ENCODE measurements at places on chromosomes 4 and X.

- DNase-seq, result no peak
Observed at GRCh38 chr4:102116121-102116520, 229.2 kb downstream of the SLC39A8 start.

- DNase-seq, result no peak
Observed at GRCh38 chr4:20176881-20177280, 74.8 kb upstream of the SLIT2 start.

- DNase-seq, result no peak
Observed at GRCh38 chr4:168506014-168506413, 9.2 kb downstream of the PALLD start.

DNA sequence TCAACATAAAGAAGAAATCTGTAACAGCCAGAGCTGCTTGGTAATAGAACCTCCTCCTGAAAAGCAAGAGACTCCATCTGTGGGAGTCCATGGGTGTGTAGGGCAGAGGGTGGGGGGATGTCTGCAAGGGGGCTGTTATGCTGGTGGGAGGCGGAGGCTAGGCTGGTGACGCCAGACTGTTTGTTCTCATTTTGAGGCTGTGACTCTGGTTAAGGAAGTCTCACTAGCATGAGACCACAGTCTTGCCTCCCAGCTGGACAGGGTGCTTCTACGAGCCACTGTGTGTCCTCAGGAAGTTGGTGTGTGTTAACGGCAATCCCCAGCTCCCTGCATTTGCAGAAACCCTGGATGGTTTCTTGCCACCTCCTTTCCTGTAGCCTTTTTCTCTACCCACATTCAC lies 79.8 kb downstream of the NSUN7 start:
- DNase-seq, result no peak

- DNase-seq, result no peak
Observed at GRCh38 chr4:140703463-140703862, 52.7 kb downstream of the TBC1D9 start.

DNA sequence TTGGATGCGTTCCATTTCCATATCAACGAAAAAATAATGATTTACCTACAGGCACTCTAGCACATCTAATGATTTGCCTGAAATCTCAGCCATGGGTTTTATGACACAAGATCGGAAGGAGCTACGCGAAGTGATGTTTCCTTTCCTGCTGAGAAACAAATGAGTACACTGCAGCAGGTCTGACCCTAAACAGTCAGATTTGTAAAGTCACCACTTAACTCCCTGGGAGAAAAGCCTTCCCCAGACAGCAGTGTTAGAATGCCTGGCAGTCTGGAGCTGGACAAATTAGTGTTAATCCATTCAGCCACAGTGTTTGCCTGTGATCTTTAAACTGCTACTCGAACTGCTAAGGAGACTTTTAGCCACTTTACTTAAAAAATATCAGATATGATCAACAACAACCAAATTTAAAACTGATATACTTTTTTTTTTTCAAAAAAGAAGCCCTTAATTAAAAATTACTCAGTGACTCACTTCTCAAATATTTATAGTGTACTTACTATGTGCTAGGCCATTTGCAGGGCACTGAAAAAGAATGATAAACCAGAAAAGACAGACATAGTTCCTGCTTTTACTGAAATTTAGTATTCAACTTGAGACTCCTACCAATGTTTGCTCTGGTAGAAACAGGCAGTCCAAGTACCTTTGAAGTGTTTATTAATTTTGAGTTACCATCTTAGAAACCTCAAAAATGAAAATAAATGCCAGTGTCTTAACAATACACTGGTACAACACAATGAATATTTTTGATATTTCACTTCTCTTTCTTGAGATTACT lies 104.5 kb downstream of the SHISA3 start:
- DNase-seq, result no peak
